ENCODE measurements at places on chromosomes 3 and 15.
A peak's percentile ranks its signal among the peaks of the same experiment; 100 is the strongest.

GRCh38 chr15:85597155-85597815 is 197.4 kb downstream of the KLHL25 start:
- no peak for DNase-seq

- DNase-seq = no peak
Measured at GRCh38 chr3:162956711-162957110, 1460.1 kb downstream of the OTOL1 start.

GRCh38 chr3:177491296-177492032 is 294.2 kb upstream of the TBL1XR1 start:
- DNase-seq = no peak

- no peak for DNase-seq
Measured at GRCh38 chr15:78103406-78104118, 11.2 kb downstream of the SH2D7 start.

DNA sequence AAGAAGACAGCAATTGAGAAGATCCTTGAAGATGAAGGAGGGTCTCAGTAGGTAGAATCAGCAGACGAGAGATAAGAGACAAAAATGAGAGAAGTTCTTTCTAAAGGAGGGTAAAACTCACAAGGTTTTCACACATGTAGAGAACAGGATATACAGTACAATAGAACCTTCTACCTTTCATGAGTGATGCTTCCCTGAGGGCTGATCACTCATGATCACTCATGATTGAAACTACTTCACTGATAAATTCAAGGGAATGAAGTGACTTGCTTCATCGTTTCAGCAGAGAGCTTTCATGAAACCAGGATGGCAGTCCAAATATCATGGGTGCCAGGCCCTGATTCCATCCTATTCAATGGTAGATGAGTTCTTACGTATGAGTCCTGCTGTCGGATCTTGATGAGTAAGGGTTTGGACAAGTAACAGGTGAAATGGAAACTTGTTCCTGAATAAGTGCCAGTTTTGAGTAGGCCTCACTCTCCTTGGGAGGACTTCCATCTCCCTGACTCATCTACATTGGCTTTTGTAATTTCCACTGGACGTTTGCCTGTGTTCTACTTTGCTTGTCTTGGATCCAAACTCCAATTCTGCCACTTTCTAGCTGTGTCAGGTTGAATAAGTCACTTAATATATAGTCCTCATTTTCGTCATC is 9.6 kb upstream of the CLDN16 start:
- no peak for DNase-seq

- DNase-seq = no peak
Measured at GRCh38 chr3:45753095-45753494, 43.2 kb downstream of the SLC6A20 start.

- DNase-seq = no peak
Measured at GRCh38 chr15:25242957-25243799, 195.6 kb downstream of the UBE3A start.

GRCh38 chr15:40247406-40247971 is 8.6 kb downstream of the PAK6 start:
- no peak for DNase-seq

DNA sequence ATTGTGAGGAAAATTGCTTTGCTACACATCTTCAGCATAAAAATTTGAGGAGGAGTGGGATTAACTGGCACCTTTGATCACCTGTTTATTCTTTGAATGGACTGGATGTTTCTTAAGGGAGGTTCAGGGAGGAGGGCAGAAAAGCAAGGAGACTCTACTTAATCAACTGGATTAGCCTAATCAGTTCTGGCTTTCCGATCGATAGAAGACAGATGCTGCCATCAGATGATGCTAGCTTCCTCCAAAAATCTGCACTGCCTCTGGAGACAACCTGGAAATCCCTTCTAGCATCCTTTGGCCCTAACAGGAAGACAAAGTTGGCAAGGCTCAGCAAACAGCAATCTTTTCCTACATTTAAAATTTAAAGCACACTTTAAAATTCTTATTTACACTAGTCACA is 197.8 kb downstream of the EBLN2 start:
- no peak for DNase-seq

- peak; percentile 64 for DNase-seq
Measured at GRCh38 chr3:53045518-53046170, at the start of gene SFMBT1. TSS of gene SFMBT1 (minus strand) at chr3:53046073. CDS start at chr3:52969128, 76,945 bp downstream.

DNA sequence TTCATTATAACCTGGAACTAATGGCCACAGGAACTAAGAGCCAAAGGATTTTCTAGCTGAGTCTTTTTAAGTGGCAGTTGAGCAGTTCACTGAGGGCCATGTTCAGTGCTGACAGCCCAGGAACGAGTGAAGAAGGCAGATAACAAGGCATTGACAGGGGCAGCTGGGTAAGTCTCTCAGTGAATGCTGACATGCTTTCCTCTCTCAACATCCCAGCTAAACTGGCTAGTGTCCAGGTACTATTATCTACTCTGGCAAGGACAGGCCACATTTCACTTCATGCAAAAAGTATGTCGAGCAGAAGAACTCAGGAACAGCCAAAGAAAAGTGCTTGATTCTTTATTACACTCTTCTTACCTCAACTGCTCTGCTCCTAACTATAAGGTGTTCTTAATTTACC is 515.9 kb downstream of the NLGN1 start:
- no peak for DNase-seq

- DNase-seq = no peak
Measured at GRCh38 chr3:159443266-159443665, 545.4 kb upstream of the IL12A start.

DNA sequence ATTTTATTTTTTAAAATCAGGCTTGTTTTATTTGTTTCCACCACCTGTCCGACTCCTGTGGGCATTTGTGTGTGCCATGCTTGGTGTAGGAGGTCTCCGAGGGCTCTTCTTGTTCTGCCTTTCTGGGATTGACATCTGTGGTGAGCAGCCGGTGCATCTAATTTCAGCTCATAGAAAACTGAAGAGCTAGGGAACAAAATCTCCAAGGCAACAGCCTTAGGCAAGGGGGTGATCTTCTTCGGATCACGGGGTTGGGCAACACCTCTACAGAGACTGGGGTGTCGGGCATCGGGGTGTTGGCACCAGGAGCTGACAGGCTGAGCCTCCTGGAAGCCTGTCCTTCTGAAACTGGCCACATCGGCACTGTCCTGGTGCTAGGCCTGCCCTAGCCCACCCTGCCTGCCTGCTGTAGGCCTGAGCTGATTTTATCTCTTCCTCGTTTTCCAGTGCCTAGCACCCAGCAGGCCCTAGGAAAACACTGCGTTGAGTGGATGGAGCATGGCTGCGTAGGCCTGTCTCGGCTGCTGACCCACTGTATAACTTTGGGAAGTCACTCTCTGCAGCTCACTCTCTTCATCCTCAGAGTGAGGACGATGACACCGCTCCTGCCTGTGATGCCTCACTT is 10.3 kb downstream of the CHCHD6 start:
- no peak for DNase-seq

DNA sequence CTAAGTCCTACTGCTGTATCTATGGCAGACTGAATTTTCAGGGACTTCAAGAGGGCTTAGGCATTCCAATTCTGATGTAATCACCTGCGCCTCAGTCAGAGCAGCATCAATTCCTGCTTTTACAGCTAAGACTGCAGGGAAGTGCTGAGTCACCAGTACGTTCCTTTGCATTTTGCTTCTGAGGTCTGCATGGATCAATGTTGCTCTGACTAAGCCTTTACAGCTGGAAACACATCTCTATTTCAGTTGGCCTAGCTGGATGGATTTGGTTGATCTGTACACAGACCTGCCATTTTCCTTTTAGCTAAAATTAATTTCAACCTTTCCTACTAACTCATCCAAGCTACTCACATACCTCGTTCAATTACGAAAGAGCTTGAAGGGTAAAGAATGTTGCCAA is 51.3 kb downstream of the ETV5 start:
- DNase-seq = no peak

DNA sequence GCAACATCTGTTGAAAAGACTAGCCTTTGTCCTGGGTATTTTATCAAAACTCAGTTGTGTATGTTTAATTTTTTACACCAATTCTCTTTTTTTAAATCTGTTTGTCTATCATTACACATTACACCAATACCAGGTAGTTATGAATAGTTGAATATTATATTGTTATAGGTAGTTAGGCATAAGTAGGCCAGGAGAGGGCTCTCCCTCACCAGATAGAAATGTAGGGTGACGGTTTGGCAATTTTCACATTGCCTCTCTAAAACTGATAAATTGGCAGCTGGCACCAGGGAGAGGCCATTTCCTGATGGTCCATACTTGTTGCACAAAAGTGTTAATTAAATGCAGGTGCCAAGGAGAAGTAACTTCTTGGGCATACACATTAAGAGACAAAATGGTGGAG is 483.1 kb upstream of the EPHA6 start:
- DNase-seq = peak; percentile 61

DNA sequence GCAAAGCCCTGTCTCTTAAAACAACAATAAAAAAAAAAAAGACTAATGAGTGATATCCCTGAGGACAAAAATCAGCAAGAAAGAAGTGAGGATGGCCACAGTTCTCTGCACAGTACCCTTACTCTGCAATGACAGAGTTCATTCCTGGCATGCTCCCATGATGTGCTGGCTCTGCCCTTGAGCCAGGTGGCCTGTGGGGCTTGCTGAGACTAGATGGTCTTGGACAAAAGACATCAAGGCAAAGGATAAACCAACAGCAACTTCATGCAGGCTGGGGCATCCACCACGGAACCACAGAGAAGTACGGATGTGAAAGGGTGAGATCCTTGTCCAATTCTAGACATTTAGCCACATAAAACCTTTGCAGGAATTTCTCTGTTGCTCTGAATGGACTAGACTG is 12.7 kb downstream of the MGLL start:
- DNase-seq = no peak

DNA sequence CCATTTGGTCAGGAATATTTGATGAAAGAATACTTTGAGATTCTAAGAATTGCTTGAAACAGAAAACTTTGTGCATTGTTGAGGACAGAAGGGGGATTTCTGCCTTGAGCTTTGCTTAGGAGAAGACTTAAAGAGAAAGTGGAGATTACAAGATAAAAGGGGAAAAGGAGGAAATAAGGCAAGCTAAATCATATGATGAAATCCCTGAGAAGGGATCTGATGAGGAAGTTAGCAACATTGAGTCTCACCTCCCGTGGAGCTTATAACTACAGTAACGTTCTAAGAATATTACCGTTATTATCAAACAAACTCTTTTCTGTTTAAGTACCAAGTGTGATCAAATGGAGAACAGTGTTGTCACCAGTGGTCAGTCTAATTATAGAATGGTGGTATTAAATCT is 414.7 kb upstream of the NAALADL2 start:
- no peak for DNase-seq

DNA sequence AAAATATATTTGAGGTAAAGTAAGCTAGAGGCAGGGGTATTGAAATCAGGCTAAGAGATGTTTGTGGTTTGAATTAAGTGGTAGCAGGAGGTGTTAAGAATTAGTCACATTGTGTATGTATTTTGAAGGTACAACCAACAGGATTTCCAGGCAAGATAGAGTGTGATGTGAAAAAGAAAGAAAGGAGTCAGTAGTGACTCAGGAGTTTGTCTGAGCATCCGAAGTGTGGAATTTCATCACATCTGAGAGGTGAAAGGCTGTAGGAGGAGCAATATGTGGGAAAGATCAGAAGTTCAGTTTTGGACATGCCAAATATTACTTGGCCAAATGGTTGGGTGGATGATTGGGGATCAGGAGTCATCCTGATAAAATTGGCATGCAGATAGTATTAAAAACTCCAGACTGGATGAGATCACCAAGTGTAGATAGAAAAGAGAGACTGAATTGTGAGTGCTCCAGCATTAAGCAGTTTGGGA is 32.1 kb upstream of the EBLN2 start:
- DNase-seq = no peak

Measured in HT-29 (cell line).